Adipocyte (in vitro differentiated cells): ENCODE measurements at places on chromosomes 12 and 14.

DNA sequence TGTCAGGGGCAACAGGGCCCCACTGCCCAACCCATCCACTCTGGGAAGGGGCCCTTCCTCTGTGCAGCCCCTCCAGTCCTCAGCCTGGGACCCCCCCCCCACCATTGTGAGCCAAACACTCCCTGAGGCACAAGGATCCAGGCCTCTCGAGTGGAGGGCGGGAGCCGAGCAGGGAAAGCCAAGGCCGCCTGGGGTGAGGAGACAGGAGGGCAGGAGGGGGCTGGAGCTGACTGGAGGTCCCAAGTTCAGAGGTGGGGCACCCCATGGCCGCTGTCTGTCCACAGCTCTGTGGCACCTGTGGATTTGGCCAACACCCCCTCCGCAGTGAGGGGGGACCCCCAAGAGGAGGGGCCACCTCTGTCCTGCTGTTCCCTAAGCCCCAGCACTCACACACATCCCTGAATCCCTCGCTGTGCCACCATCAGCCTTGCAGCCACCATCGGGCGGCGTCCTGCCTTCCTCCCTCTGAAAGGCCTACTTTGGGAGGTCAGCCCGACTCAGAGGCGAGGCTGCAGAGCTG is 25.4 kb upstream of the C14orf180 start:
- DNase-seq = no peak

GRCh38 chr14:32564596-32564995 is 235.5 kb downstream of the AKAP6 start:
- peak; percentile 62 for DNase-seq

DNA sequence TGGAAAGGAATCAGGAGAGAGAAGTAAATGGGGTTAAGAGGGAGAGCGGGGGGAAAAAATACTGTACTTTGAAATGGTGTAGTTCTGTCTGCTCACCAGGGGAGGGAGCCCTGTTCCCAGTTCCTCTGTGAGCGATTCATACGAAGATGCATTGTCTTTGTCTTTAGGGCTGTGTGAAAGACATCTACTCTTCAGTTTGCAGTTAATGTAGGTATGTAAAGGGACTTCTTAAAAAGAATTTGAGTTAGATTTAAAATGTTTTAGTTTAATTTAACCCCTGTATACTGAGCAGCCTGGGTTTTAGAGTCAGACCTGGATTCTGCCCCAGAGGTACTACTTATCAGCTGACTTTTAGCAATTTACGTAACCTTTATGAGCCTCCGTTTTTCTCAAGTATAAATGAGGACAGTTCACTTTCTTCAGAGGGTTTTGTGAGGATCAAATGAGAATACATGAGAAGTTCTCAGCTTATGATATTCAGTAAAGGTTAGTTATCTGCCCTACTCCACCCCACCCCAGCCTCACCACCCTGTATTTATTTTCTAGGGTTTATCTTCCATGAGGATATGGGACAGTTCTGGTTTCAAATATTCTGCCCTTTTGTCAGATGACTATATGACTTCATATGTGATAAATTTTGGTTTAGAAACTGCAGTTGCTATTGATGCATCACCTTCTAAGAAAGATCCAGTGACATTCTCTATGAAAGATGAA is 82.5 kb upstream of the EVL start:
- peak; percentile 85 for DNase-seq

GRCh38 chr14:77098529-77099353 is 683 bp downstream of the CIPC start:
- peak; percentile 63 for DNase-seq

DNA sequence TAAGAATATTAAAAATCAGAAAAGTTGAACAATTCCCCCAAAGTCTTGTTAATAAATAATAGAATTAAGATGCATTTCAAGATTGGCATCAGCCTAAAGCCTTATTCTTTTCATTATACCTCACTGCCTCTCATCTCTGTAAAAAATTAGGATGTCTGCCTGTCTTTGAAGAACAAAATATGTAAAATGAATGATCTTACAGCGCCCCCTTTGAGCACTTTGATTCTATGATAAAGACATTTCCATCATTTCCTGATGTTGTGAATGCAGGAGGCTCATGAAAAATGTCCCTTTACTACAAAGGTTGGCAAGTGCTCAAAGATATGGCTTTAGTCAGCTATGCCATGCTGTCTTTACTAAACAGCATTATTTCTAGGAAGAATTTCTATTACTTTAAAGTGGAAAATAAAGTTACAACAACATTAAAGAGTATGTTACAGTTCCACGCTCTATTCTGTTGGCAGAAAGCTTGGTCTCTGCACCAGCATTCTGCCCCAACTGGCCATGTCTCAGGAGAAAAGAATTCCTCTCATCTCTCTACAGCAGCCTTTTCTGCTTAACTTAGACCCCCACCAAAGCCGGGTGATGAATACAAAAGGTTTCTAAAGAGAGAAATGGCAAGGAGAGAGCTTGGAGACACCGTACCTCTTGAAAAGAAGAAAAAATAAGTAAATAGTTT is 95.1 kb downstream of the LLPH start:
- DNase-seq = peak; percentile 88

GRCh38 chr14:55756078-55756477 is 176.1 kb downstream of the KTN1 start:
- no peak for DNase-seq

- no peak for DNase-seq
These were observed 5.8 kb downstream of the MON2 start for GRCh38 chr12:62472472-62472871.

DNA sequence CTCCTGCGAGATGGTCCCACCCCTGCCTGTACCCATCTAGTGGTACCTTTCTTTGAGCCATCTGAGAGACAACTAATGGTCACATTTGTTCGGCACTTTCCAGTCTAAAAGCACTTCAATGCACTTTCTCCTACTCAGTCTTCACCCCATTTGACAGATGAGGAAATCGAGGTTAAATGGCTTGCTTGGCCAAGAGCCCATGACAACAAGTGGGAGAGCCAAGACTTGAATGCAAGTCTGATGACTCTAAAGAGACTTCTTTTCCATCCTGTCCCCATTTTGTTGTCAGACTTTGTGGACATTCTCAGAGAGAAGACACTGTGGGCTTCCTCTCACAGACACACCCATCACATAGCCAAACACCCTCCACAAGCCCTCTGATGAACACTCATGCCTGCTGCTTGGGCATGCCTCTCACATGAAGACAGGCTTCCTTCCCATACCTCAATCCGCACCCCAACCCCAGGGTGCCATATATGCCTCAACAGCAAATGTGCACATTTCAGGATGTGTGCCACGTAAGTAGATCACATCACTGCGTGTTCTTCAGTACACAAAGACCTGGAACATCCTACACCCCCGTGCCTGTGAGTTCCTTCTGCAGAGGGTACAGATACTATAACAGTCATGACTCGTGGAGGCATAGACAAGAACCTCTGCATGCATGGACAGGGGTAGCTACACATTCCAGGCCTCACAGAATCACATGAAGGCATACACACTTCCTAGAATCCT is 805 bp downstream of the MYH7 start:
- no peak for DNase-seq

GRCh38 chr14:106489112-106489881 is 962.9 kb downstream of the TMEM121 start:
- DNase-seq = no peak

GRCh38 chr12:45093051-45093450 is 42.2 kb upstream of the DBX2 start:
- no peak for DNase-seq

GRCh38 chr12:131829791-131830334 is 1.7 kb downstream of the MMP17 start:
- peak; percentile 27 for DNase-seq

- peak; percentile 93 for DNase-seq
These were observed 107.7 kb downstream of the ARF6 start for GRCh38 chr14:50000380-50001150.

- DNase-seq = no peak
These were observed 19.6 kb downstream of the PROX2 start for GRCh38 chr14:74856366-74856765.

DNA sequence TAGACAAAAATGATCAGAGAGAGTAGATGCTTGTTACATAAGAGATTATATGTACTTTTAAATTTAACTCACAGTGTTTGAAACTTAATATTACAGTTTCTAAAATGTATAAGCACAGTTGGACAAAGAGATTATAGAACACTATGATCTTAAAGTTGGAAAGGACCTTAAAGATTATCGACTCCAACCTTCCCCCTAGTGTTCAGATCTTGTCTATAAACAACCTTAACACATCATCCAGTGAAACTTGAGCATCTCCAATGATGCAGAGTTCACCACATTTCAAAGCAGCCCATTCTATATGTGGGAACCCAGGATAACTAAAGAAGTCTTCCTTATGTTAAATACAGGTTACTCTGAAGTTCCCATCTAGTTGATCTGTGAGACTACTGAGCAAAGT is 480.8 kb downstream of the RMST start:
- DNase-seq = no peak

DNA sequence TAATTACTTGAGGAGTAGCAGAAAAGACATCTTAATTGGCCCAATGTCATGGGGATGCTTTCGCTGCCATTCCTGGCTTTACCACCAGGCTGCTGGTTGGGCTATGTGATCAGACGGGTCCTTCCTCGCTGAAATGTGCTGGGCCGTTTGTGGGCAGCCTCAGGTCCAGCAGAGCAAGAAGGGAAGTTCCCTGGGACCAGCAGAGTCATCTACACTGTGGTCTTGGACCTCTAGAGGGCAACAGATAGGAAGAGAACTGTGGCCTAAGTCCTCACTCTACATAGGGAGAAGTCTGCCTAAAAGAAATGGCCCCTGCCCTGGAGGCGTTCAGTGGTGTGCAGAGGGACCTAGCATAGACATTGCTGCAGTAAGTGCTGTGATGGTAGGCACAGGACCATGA is 10.9 kb downstream of the EVL start:
- peak; percentile 9 for DNase-seq

GRCh38 chr12:23028158-23028802 is 403.3 kb downstream of the ETNK1 start:
- no peak for DNase-seq

DNA sequence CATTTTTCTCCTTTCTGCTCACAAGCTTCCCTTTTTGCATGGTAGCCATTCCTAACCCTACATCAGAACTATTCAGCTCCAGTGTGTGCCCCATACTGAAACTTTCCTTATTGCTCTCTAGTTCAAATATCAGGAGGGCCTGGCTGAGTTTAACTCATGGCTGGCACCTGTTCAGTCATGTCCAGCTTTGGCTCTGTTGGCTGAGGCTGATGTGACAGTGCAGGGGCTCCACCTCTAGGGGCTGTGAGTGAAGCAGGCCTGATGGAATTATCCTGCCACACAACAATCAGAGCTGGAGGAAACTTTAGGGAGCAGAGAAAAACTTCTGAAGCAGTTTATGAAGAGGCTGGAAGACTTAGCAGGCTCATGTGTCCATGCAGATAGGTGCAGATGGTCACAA is 8.5 kb downstream of the COQ6 start:
- DNase-seq = no peak

DNA sequence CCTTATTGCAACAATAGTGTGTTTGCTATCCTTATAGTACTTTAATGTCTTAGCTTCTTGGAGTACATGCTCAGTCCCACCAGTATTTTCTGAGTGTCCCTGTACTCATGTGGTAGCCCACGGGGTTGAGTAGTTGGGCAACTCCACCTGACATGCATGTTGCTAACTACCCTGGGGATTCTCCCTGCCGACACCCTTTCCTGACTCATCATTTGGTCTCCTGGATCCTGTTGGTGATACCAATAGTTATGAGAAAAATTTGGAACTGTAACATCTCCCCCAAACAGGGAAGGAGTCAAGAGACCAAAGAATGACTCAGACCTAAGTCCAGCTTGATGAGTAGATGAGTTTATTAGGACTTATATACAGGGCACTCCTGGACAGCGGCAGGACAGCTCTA is 101.6 kb downstream of the BRMS1L start:
- DNase-seq = no peak

DNA sequence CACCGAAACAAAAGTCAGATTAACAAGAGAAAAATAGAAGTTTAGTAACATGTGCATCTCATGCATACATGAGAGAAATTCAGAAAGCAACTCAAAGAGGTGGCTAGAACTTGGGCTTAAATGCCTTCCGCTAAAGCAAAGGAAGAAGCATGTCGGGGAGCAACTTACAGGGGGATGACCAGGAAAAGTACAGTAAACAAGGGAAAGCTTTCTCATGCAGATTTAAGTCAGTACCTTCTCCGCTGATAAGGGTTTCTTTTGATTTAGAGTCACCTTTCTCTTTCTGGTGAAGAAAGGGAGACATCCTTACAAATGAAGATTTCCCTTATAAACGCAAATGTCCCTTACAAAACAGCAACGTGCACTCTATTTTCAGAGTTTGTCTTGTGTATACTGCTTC is 6.0 kb upstream of the RNASE6 start:
- DNase-seq = no peak

GRCh38 chr12:76152181-76152807 is 67.8 kb upstream of the NAP1L1 start:
- no peak for DNase-seq

DNA sequence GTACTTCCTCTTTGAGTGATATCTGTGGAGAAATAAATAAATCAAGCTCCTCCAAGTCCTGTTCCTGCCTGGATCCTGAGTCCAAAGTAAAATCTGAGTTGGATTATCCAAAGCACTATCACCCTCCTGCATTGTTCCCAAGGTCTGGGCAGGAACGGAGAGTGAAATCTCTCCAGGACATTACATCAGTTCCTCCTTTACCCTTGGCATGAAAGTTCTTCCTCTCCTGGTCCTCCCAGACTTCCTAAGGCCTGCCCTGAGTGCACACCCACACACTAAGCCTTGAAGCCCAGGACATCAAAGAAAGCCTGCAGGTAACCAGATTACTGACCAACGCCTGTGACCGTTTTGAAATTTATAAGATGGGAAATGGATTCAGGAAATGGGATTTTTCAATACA is 206.8 kb upstream of the BCL2L14 start:
- DNase-seq = no peak

- DNase-seq = peak; percentile 95
These were observed 214.9 kb downstream of the ZFP36L1 start for GRCh38 chr14:68577802-68578541.

DNA sequence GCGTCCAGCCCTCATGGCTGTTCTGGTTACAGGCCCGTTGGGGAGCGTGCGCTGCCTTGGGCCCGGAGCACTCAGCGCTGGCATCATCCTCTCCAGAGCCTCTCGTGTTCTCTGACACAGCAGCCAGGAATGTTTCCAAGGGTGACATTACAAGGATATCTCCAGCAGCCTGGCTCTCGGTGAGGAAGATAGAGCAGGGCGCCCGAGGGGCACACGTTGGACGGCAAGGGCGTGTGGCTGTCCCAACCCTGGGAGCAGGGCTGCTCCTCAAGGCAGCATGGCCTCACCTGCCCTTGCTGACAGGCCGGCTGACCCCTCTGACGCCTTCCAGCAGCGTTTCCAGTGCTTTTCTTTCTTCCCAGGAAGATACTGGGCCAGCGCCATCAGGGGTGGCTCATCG is 14.4 kb downstream of the LRCOL1 start:
- DNase-seq = peak; percentile 16

- DNase-seq = no peak
These were observed 511.0 kb downstream of the TMEM121 start for GRCh38 chr14:106037380-106037779.

DNA sequence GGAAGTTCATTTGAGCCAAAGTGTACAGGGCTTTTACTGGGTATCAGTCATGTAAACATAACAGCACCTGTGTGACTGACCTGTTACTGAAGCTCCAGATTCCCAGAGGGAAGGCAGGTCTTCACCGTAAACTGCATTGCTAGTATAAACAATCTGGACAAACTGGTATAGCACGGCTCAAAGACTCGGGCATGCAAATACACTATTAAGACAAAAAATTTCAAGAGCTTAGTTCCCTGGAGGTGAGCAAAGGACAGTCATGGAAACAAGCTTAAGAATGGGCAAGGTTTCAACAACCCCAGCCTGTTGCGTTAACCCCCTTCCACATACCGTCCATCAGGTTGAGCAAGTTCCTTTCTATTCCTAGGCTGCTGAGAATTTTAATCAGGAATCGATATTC is 9.4 kb downstream of the PARP11 start:
- DNase-seq = no peak

GRCh38 chr14:49306152-49306751 is 279.9 kb downstream of the RPS29 start:
- peak; percentile 44 for DNase-seq
